MM.1S (cell line): ENCODE measurements at places on chromosomes 7 and 10.
A peak's percentile ranks its signal among the peaks of the same experiment; 100 is the strongest.

GRCh38 chr10:50396491-50397311 is 145.4 kb upstream of the ASAH2 start:
- no peak for DNase-seq

GRCh38 chr10:60490013-60490412 is 100.3 kb upstream of the ANK3 start:
- DNase-seq: no peak

- no peak for DNase-seq
Observed at GRCh38 chr7:2911466-2911865, 67.4 kb upstream of the GNA12 start.

DNA sequence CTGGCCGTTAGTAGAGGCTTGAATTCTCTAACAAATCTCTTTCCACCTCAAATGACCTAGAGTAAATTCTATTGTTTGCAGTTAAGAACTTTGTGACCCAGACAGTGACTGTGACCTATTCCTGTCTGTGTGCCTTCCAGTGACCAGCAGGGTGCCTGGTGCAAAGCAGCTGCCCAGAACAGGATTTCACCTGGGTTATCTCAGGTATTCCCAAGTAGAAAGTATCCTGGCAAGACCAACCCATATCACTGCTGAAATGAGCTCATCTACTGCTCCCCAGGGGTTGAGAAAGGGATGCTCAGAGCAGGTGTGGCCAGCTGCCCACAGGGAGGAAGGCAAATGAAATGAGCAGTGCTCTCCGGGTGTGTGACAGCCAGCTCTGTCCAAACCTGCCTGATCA is 2.1 kb upstream of the MSMB start:
- no peak for DNase-seq

- DNase-seq: peak; percentile 88
Observed at GRCh38 chr10:89332123-89332633, 4.4 kb downstream of the IFIT3 start.

DNA sequence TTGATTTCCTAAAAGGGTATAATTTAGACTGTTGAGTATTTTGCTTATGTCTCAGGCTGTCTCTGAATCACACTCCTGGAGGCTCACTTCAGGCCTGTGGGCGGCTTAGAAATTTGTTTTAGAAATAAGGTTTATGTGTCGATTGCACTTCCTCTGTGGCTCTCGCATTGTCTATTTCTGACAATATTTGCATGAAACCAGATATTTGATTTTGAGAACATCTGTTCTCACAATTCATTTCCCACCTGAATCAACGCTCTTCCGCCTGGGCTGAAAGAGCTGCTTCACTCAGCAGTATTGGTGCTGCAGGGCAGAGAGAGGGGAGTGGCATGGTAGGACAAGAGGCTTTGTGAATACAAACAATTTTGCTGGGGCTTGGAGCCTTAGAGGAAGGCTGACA is 262.0 kb downstream of the ADRA2A start:
- DNase-seq: peak; percentile 96

GRCh38 chr7:127807829-127808228 is 155.8 kb downstream of the SND1 start:
- no peak for DNase-seq

GRCh38 chr10:18381679-18382078 is 241.5 kb downstream of the CACNB2 start:
- no peak for DNase-seq

DNA sequence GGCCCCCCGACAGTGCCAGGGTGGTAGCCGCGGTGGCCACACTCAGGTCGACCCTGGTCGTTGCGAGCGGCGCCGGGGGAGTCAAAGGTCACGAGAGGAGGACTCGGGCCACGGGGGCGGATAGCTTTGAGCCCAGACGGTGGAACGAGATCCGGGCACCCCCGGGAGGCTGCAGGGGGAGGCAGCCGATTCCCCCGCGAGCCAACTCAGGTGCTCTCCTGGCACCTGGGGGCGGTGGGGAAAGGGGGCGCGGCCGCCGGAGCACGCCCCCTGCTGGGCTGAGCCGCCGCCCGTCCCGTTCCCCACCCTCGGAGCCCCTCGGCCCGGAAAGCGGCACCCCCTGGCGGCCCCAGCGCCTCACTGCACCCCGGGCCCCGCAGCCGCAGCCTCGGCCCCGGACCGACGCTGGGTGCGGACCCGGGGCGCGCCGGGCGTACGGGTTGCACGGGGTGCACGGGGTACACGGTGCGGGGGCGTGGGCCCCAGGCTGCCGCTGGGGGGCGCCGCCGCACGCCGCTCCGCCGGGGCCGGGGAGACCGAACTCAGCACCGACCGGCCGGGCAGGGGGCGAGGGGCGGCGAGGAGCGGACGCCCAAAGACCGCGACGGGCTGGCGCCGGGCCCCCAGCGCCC is 521 bp upstream of the NYAP1 start:
- peak; percentile 54 for DNase-seq

- peak; percentile 84 for DNase-seq
Observed at GRCh38 chr10:70508912-70509756, 30.6 kb downstream of the PALD1 start.

DNA sequence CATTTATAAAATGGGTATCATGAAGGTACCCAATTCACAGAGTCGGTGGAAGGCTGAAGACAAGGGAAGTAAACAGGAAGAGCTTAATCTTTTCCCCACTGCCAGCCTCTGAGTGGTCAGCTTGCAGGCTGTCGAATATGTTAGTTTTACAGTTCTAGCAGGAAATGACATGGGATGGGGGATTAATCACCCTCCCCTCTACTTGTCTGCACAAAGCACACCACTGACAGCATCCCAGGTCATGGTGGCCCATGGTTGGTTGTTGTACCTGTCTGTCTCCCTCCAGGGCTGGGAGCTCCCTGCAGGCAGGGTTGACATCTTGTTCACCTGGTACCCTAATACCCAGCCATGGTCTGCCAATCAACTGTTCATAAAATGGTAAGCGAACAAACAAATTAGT is 55.6 kb downstream of the GRB10 start:
- DNase-seq: no peak
